ENCODE measurements at places on chromosomes 16 and 17. TPM values are rescaled to one million over a fixed set of nuclear protein-coding genes. Genes with fewer than 3 reads are reported as not detected.

The CRYM gene
- total RNA-seq, result 5.8 TPM

The PPL gene
- 78.4 TPM for total RNA-seq

DNA sequence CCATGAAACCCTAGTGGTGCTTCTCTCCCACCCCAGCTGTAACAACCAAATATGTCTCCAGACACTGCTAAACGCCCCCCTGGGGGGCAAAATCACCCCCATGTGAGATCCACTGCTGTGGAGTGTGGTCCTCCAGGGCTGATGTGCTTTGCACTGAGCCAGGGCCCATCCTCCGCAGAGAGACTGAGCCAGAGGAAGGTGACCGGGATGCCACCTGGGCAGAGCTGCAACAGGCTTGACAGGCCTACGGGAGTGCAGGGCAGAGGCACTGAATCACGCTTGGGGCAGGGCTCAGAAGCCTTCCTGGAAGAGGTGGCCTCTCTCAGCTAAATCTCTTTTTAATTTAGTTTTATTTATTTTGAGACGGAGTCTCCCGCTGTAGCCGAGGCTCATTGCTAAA, 4.4 kb downstream of the GJD3 start:
- DNase-seq, result no peak
- H3K27me3 ChIP-seq, result peaks cover 5% of the 10 kb centered on the region
- H3K27ac ChIP-seq, result no peak overlapping the region
- peaks cover 5% of the 10 kb centered on the region for H3K36me3 ChIP-seq

DNA sequence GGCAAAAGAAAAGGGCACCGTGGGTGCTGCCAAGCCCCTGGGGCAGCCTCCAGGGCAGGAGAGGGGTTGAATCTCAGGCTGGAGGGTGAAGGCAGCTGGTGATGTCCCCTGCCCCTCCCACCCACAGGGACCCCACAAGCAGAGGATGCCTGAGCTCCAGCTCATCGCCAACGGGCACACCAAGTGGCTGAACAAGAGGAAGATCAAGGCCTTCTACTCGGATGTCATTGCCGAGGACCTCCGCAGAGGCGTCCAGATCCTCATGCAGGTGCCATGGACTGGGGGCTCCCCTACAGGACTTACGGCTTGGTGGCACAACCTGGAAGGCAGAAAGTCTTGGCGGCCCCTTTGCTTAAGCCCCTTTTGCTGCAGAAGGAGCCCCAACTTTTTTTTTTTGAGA, 21.8 kb downstream of the SLC12A3 start:
- H3K36me3 ChIP-seq, result no peaks in the 10 kb centered on the region
- no peak overlapping the region for H3K27ac ChIP-seq
- no peak for DNase-seq

DNA sequence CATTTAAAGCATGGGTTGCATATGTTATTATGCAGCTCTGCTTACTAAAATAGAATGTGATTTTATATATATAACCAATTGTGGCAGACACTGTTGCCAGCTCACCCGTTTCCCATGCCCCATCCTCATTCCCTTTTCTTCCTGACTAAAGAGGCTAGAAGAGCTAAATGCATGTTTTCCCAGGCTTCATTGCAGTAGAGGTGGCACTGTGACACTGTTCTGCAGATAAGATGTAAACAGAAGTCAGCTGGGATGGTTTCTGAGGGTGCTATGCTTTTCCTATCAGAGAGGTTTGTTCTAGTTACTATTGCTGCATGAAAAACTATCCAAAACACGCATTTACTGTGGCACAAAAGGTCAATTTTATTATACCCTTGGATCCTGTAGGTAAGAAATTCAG, 5.7 kb upstream of the TOB1 start:
- no peak for DNase-seq
- no peak overlapping the region for H3K4me3 ChIP-seq
- H3K36me3 ChIP-seq, result no peaks in the 10 kb centered on the region
- H3K4me1 ChIP-seq, result peaks cover 3% of the 10 kb centered on the region
- no peak overlapping the region for H3K27ac ChIP-seq

GRCh38 chr17:46979147-46979863, at the start of gene RPRML:
TSS of gene RPRML (minus strand) at chr17:46979253. CDS start at chr17:46979007, 246 bp downstream.
- no peak within 1 kb of the TSS for H3K27ac ChIP-seq
- peaks cover 21% of the 10 kb centered on the region for H3K27me3 ChIP-seq
- peak; percentile 81 for DNase-seq
- H3K4me3 ChIP-seq, result peak within 1 kb of the TSS; percentile 52
- H3K36me3 ChIP-seq, result no peaks in the 10 kb centered on the region
- H3K4me1 ChIP-seq, result peaks cover 8% of the 10 kb centered on the region

DNA sequence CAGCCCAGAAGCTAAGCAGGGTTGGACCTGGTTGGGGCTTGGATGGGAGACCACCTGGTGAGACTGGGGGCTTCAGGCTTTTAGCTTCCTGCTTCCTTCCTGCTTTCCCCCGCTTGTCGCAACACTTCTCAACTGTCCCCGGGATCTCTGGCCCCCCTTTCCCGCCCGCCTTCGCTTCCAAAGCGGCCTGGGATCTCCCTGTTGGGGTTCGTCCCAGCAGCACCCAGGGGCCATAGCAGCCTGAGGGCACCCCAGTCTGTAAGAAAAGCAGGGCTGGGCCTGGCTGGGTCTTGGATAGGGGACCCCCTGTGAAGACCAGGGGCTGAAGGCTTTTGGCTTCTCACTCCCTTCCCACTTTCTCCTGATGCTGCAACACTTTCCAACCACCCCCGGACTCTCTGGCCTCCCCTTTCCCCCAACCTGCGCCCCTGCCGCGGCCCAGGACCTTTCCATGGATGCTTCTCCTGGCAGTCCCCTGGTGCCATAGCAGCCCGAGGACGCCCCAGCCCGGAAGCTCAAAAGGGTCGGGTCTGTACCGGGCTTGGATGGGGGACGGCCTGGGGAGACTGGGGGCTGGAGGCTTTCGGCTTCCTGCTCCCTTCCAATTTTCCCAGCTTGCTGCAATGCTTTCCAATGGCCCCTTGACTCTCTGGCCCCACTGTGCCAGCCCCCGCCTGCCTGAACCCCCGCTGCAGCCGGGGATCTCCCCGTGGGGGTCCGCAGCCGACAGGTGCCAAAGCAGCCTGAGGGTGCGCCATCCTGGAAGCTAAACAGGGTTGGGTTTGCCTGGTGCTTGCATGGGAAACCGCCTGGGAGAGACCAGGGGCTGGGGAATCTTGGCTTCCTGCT, 2276.2 kb downstream of the TP53TG3F start:
- no peak overlapping the region for H3K27ac ChIP-seq
- no peak overlapping the region for H3K4me3 ChIP-seq
- H3K4me1 ChIP-seq, result no peaks in the 10 kb centered on the region
- no peaks in the 10 kb centered on the region for H3K27me3 ChIP-seq
- no peak for DNase-seq

DNA sequence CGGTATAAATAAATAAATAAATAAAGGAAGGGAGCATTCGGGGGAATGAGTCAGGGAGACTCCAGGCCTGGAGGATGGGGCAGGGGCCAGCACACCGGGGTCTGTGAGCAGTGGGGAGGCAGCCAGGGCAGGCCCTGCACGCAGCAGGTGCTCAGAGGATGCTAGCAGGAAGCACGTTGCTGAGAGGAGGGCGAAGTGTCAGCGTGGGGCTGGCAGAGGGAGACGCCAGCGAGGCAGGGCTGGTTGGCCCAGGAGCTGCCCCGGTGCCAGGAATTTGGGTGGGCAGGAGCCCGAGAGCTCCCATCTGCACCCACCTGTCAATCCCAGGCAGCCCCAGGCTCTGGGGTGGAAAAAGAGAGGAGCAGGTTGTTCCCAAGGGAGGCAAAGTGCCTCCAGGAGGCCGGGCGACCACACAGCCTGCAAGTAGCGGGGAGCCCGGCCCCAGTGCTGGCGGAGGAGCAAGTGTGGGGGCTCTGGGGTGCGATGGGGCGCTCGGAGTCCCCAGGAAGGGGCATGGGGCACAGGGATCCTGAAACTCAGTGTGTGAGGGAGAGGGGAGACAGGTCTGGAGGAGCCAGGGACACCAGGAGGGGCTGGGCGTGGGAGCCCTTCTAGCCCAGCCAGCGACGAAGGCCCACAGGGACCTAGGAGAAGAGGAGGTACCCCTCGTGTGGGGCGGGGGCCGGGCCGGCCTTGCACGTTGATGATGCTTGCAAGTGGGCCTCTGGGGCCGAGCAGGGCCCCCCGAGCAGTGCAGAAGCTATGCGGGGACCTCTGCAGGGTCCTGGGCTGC, 28.0 kb downstream of the SOX8 start:
- H3K4me1 ChIP-seq, result no peaks in the 10 kb centered on the region
- H3K27me3 ChIP-seq, result no peaks in the 10 kb centered on the region
- DNase-seq, result no peak
- no peak overlapping the region for H3K27ac ChIP-seq
- H3K36me3 ChIP-seq, result no peaks in the 10 kb centered on the region
- H3K4me3 ChIP-seq, result no peak overlapping the region

DNA sequence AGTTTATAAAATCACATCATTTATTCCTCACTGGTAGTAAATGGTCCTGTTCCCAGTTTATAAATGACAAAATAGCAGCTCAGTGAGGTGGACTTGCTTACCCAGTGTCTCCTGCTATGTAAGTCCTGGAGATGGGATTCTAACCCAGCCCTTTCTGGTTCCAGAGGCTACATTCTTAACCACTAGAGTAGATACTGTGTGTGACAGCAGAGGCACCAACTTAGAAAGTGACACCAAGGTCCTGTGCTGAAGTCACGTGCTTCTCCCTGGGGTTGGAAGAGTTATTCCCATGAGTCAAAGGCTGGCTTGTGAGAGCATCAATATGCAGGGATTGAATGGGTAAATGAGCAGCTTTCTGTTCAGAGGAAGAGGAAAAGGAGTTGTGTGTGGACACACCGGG, 167.3 kb upstream of the IRX3 start:
- no peaks in the 10 kb centered on the region for H3K4me1 ChIP-seq
- no peak for DNase-seq
- H3K36me3 ChIP-seq, result no peaks in the 10 kb centered on the region
- no peak overlapping the region for H3K27ac ChIP-seq

- DNase-seq, result peak; percentile 55
- no peaks in the 10 kb centered on the region for H3K27me3 ChIP-seq
- peak overlapping the region; percentile 96 for H3K27ac ChIP-seq
- H3K36me3 ChIP-seq, result peaks cover 11% of the 10 kb centered on the region
These were observed 2.8 kb downstream of the TRAF4 start for GRCh38 chr17:28746611-28747050.

All from kidney (tissue), 22 donors.